ENCODE measurements at places on chromosomes 3 and 15.

DNA sequence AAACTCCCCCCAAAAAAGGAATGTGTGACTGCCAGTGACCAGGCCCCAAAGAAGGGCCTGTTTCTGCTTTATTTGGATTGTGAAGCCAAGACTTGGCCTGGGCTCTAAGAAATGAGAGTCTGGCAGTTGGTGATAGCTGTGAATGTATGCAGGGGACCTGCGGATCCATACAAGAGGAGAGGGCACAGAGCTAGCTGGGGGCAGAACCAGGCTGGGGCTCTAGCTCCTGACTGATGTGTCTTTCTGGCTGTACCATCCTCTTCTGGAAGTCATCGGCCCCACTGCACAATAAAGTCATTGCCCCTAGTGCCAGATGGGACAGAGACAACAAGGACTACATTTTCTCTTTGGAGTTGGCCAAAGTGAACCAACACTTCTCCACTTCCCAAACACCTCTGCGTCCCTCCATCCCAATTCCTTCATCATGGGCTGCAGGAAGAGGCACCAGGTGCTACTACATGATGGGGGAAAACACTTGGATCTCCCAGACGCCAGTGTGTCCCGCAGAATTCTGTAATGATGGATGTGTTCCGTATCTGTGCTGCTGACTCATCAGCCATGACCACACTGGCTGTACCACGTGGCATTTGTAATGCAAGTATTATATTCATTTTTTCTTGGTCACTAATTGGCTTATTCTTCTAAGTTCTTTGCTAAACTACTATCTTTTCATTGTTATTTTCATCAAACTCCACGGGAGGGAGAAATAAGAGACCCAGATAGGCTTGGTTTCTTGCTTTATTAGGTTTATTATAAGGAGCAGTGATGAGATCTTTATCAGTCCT lies 1.7 kb upstream of the PLA2G4F start:
- no peak for DNase-seq

DNA sequence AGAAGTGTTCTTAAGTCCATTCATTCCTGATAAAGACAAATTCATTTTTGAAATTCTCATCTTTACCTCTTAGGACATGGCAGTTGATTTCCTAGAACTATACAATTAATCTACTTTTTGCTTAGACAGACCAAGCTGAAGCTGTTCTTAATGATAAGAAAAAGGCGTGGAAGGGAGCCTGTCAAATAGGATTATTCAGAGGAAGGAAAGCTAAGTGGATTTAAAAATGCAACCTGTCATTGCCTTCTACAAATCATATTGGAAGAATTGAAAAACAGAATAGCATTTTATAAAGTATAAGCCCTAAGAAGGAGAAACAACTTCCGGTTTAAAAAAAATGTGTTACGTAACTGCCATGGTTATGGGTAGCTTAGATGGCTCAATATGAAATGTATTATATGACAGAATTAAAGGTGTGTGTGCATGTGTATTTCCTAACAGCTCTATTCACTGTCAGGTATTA lies 81.2 kb upstream of the RAP2B start:
- no peak for DNase-seq

DNA sequence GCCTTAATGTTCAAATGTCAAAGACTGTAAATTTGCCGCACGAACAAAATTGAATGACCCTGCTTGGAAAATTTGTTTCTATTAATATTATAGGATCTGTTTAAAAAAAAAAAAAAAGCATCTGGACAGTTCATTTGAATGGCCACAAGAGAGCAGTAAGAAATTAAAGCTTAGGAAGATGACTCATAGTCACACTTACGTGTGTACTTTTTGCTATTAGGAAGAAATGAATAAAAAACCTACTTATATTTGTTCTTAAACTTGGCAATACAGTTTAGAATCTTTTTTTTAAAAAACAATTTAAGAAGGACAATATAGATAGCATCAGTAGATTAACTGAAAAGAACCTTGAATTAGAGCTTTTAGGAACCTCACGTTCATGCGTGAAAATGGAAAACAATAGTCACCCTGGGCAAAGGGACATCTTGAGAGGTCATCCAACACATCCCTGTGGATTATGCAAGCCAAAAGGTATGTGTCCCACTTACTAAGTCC lies 621.8 kb downstream of the MECOM start:
- no peak for DNase-seq

GRCh38 chr3:31409866-31410265 lies 122.9 kb upstream of the STT3B start:
- DNase-seq = no peak

DNA sequence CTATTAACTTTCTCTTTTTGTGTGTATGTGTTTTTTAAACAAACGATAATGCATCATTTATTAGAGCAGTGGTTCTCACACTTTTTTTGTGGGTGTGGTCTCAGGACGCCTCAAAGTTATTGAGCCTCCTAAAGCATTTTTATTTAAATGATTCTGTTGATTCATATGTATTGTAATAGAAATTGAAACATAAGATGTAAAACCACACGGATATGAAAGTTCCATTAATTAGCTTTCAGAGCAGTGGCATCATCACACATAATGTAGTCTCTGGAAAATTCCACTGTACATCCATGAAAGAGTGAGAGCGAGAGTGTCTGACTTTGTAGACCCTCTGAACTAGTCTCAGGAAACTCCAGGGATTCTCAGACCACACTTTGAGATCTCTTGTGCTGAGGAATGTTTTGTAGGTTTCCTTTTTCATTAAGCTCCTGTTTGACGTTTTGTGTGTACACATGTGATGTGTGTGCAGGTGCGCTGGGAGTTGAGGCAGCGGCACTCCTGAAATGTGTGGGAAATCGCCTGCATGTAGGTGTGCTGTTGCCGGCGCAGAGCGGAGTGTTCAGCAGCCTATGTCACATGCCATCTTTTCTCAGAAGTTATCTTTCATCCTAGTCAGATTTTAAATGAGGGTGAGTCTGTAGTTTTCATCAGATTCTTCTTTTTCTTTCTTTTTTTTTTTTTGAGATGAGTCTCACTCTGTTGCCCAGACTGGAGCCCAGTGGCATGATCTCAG lies 5.3 kb upstream of the TRAK1 start:
- DNase-seq = no peak

DNA sequence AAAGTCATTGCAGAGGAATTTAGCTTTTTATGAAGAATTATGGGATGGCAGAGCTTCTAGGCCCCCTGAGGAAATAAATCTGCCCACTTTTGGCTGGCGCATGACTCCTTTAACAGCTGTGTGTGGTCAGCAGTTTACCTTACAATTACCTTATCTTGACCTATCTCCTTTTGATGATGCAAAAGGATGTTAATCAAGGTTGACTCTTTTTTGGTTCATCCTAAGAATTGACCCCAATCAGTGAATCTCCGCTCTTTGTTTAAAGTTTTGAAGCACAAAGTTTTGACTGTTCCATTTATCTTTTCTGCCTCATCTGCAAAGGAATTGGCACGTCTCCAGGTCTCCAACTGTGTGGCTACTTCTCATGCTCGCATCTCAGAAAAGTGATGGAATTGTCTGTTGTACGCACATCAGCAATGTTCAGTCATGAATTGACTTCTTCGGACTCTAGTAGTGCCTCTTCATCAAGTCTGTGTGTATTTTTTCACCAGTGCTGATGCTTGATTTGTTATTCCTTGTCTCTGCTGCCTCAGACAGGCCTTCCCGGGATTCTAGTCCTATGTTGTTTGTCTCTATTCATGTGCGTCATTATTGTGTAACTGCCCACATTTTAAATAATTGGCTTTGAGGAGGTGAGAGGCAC lies 196.2 kb upstream of the CFAP20DC start:
- no peak for DNase-seq

- DNase-seq = no peak
Measured at GRCh38 chr3:185399737-185400667, 37.1 kb downstream of the MAP3K13 start.

DNA sequence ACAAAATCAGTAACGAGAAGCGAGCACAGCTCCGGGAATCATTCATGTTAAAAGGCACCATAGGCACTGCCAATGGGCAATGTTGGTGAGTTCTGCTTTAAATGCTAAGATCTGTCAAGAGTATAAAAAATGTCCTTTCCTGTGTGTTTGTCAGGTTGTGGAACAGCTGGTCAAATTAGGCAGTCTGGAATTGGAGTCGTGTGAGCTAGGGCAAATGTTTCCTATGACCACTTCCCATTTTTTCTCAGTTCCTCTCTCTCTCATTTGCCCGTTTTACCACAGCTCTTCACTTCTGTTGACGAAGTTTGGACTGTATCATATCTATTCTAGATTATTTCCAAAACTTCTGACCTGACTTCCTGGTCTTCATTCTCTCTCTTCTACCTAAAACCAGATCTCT lies 60.8 kb upstream of the GOLIM4 start:
- DNase-seq = no peak

DNA sequence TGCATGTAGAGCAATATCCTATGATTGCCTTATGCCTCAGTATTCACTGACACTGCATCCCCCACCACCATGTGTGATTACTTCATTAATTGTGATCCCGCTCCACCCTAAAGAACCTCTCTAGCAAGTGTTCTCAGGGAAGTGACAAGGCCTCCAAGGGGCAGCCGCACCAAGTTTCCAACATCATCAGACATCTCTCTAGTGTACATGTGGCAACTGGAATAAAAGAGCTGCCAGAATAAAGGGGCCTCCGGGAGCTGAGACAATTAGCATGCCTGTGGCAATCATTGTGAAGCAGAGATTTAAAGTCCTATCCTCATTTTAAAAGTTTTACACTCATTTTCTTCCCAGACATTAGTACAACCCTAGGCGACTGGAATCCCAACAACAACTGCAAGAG lies 902.1 kb upstream of the SEMA6D start:
- DNase-seq = no peak

DNA sequence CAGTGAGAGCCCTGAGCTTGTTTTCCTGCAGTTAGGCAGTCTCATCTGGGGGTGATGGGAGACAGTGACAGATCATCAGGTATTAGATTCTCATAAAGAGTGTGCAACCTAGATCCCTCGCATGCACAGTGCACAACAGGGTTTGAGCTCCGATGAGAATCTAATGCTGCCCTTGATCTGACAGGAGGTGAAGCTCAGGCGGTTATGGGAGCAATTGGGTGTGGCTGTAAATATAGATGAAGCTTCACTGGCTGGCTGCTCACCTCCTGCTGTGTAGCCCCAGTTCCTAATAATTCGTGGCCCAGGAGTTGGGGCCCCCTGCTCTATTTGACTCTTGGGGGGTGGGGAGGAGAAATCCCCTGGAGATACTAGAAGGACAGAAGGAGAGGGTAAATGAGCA lies 309.4 kb upstream of the STT3B start:
- no peak for DNase-seq

- DNase-seq = peak; percentile 65
Measured at GRCh38 chr3:45665101-45665572, 24.1 kb upstream of the SACM1L start.

DNA sequence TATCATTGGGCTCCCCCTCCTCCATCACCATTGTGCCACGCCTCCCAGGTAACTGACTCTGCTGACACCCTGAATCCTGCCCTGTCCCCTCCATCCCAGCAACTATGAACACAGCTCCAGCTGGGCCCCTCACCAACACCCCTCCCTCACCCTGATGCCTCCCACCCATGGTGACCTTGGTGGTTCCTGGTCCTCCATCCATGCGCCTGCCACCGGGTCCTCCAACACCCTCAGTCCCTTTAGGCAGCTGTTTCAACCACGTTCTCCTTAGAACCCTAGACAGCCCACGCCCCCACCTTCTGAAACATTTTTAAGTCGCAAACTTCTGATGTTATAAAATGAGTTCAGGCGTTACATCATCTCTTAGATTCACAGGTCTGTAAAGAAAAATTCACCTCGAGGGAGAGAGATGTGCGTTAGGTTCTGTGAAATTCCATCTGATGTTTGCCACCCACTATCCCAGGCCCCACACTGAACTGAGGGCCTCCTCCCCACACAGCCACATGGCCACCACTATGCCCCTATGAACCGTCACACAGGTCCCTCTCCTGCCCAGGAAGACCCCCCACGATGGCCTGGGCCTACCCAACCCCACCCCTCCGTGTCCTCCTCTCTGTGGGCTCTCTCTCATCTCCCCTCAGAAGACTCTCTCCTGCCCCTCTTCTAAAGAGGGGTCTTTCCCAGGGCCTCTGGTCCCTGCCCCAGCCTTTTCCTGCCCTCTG lies 29.8 kb downstream of the PCSK6 start:
- no peak for DNase-seq

DNA sequence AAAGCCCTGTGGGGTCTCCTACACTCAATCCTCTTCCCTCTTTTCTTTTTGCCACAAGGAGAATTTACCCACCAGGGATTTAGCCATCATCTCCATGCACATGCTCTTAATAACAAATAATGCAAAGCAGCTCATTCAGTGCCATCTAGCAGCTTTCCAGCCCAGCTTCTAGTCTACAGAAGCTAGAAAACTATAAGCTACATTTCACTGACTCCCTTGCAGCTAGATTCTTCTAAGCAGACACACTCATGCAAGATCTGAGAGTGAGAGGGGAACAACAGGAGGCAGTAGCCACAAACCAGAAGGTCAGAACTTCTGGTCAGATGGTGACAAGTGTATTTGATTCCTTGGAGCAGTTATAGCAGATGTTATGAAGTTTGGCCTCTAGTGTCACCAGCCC lies 25.5 kb downstream of the OSBPL10 start:
- no peak for DNase-seq

DNA sequence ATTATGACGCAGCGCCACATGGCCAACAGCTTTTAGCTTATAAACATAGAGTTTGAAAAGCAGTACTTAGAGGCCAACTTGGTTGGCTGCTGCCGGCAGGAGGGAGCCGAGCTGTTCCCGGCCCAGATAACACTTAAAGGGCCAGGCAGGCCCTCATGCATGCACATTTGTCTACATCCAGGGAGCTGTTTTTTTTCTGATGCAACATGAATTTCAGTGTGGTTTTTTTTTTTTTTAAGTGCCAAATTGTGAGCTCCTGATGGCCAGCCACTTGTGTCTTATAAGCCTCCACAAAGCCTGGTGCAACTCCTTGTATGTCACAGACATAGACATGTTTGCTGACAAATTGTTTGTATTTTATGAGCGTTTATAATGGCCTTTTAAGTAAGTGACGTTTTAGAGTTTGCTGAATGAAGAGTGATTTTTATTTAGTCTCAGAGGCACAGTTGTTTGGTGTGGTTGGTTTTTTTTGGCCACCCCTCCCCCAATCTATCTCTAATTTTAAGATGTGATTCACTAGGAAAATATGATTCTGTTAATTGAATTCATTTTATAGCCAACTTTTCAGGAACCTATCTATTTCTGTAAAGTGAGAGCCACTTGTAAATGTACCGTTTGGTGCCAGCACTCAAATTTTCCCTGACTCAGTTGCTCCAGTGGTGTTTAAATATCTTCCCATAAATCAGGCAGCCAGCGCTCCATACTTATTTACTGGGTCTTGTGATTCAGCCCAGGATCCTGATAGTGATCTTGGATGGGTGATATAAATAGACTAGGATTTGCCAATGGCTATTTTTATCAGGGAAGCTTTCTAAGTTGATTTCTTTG lies 134.3 kb downstream of the VGLL4 start:
- DNase-seq = no peak

- DNase-seq = no peak
Measured at GRCh38 chr15:77904436-77904821, 173.1 kb downstream of the TBC1D2B start.

GRCh38 chr3:155196131-155197021 lies 97.1 kb downstream of the STRIT1 start:
- DNase-seq = no peak

DNA sequence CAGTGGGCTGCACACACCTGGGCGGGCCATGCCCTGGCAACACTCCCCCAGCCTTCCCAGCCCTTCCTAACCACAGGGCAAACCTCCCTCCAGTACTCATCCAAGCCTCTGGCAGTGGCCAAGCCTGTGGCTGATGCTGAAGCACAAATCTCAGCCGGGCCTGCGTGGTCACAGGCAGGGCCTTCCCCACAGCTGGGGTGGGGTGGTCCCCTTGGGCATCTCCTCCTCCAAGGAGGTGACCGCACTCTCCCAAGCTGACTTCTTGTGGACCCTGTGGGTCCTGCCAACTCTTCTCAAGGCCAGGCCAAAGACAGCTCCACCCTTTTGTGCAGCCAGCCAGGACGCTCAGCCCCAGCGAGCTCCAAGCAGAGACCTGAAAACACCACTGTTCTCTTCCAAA lies 21.4 kb downstream of the GRAMD2A start:
- DNase-seq = no peak
